ENCODE measurements at places on chromosomes 1 and 21. TPM values are rescaled to one million over a fixed set of nuclear protein-coding genes. Genes with fewer than 3 reads are reported as not detected.

AGMAT gene
- polyA plus RNA-seq = 2.6 TPM

LIPI gene
- not detected for polyA plus RNA-seq

SPATA21 gene
- polyA plus RNA-seq = not detected

MPL gene
- polyA plus RNA-seq = 0.16 TPM

LAMC1 gene
- 282 TPM for polyA plus RNA-seq

ZNF593OS gene
- polyA plus RNA-seq = 0.99 TPM

FAM72D gene
- 1.9 TPM for polyA plus RNA-seq
